Adrenal gland (tissue), 19 donors: ENCODE measurements at places on chromosomes 2 and 18. TPM values are rescaled to one million over a fixed set of nuclear protein-coding genes. Genes with fewer than 3 reads are reported as not detected.

SP140 gene
- polyA plus RNA-seq = 0.84 TPM

LRPPRC gene
- polyA plus RNA-seq = 18.3 TPM

WDR54 gene
- polyA plus RNA-seq = 6.4 TPM

GKN1 gene
- polyA plus RNA-seq = 0.68 TPM

CD8B gene
- polyA plus RNA-seq = 1.1 TPM

HPCAL1 gene
- polyA plus RNA-seq = 43.0 TPM

TMEM17 gene
- 1.5 TPM for polyA plus RNA-seq
